ENCODE measurements at places on chromosomes 1 and 21. TPM values are rescaled to one million over a fixed set of nuclear protein-coding genes. Genes with fewer than 3 reads are reported as not detected.

KRTAP19-3 gene
- total RNA-seq: not detected

RPTN gene
- total RNA-seq: not detected

NR1I3 gene
- total RNA-seq: not detected

VHLL gene
- total RNA-seq: not detected

CR1L gene
- total RNA-seq: 0.22 TPM

SLC1A7 gene
- not detected for total RNA-seq

GRCh38 chr1:40860706-40861223 lies 1.4 kb downstream of the CITED4 start:
- H3K27me3 ChIP-seq: peaks cover 24% of the 10 kb centered on the region
- H3K36me3 ChIP-seq: no peaks in the 10 kb centered on the region
- H3K4me3 ChIP-seq: peak overlapping the region; percentile 32

DNA sequence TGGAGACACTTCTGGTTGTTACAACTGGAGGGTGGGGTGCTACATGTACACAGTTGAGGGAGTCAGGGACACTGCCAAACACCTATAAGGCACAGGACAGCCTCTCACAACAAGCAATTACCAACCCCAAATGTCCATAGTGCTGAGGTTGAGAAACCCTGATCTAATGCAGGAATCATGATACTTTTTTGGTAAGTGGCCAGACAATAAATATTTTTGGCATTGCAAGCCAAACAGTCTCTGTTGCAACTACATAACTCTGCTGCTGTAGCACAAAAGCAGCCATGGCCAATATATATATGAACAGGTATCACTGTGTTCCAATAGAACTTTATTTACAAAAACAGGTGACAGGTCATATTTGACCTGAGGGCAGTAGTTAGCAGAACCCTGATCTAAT lies 177.5 kb downstream of the ASTN1 start:
- no peaks in the 10 kb centered on the region for H3K36me3 ChIP-seq
- H3K4me3 ChIP-seq: no peak overlapping the region
- no peaks in the 10 kb centered on the region for H3K27me3 ChIP-seq
- peak; percentile 85 for DNase-seq
- H3K27ac ChIP-seq: no peak overlapping the region

DNA sequence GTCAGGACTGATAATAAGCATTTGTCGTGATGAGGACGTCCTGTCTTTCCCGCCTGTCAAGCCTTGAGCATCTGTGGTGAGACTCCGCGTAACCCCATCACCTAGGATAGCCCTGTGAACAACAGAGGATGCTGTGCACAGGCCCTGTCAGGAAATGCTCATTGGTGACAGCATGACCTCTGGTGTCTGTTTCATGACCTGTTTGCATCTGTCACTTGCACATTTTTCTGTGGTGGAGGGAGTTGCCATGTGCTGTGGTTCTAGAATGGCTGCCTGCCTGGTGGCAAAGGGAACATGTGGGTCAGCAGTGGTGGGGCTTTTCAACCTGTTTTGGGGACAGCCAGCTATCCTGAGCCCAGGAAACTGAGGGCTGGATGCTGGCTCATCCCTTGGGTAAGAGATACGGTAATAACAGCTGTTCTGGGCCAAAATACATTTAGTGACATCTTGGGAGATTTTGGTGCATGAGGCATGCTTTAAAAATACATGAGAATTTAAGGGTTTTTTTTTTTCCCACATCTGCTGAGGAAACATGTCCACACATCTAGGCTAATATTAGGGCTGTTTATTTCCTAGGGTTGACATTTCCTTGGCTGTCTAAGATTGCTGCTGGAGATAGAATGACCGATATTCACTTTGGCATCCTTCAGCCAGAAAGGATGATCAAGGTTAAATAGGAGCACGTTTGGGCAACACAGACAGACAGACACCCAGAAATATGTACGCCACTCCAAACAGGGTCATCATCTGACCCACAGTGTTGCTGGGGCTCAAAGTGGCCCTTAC lies 52.9 kb downstream of the KCNC4 start:
- H3K4me1 ChIP-seq: peaks cover 26% of the 10 kb centered on the region
- peak overlapping the region; percentile 23 for H3K27ac ChIP-seq
- peak; percentile 25 for DNase-seq
- peaks cover 2% of the 10 kb centered on the region for H3K27me3 ChIP-seq
- H3K36me3 ChIP-seq: no peaks in the 10 kb centered on the region

- no peak overlapping the region for H3K27ac ChIP-seq
- H3K4me3 ChIP-seq: no peak overlapping the region
- no peaks in the 10 kb centered on the region for H3K27me3 ChIP-seq
- no peak for DNase-seq
- no peaks in the 10 kb centered on the region for H3K36me3 ChIP-seq
- no peaks in the 10 kb centered on the region for H3K4me1 ChIP-seq
Observed at GRCh38 chr1:192260076-192260475, 56.7 kb upstream of the RGS21 start.

DNA sequence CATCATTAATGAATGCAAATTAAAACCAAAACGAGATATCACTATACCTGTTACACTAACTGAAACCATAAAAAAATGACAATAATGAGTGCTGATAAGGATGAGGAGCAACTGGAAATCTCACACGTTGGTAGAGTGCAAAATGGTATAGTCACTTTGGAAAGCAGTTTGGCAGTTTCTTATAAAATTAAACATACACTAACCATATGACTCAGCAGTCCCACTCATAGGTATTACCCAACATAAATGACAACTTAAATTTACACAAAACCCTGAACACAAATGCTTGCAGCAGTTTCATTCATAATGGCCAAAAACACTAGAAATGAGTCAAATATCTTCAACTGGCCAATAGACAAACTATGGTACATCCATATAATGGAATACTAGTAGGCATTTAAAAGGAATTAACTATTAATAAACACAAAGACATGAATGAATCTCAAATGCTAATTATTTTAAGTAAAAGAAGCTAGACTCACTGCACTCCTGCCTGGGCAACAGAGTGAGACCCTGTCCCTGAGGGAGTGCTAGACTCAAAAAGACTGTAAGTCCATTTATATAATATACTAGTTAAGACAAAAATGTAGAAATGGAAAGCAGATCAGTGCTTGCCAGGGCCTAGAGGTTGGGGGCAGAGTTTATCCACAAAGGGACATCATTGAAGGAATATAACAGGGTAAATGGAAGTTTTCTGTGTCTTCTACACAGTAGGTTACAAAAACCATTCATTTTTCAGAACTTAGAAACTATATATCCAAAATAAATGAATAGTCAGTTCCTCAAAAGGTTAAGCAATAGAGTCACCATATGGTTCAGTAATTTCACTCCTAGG lies 77.4 kb downstream of the EIF4G3 start:
- no peak for DNase-seq
- H3K4me1 ChIP-seq: no peaks in the 10 kb centered on the region
- no peak overlapping the region for H3K4me3 ChIP-seq
- peaks cover 6% of the 10 kb centered on the region for H3K36me3 ChIP-seq
- H3K27ac ChIP-seq: no peak overlapping the region

DNA sequence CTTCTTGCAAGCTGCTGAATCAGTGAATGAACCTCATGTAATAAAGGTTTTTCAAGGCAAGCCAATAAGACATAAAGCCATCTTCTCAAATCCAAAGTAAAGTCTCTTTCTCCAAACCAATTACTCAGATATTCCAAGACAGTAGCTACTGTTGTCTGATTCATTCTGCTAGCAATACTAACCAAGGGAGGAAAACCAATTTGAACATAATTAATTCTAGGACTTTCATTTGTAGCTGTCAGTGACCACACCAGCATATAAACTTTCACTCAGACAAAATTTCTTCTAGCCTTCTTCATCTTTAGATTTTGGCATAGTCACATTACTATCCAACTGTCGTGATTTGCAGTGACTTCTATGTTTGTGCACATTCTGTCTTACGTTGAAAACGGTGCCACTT lies 10.5 kb upstream of the INTS3 start:
- no peak overlapping the region for H3K27ac ChIP-seq
- peaks cover 4% of the 10 kb centered on the region for H3K27me3 ChIP-seq
- H3K4me1 ChIP-seq: no peaks in the 10 kb centered on the region
- H3K36me3 ChIP-seq: no peaks in the 10 kb centered on the region
- H3K4me3 ChIP-seq: no peak overlapping the region
- DNase-seq: no peak

DNA sequence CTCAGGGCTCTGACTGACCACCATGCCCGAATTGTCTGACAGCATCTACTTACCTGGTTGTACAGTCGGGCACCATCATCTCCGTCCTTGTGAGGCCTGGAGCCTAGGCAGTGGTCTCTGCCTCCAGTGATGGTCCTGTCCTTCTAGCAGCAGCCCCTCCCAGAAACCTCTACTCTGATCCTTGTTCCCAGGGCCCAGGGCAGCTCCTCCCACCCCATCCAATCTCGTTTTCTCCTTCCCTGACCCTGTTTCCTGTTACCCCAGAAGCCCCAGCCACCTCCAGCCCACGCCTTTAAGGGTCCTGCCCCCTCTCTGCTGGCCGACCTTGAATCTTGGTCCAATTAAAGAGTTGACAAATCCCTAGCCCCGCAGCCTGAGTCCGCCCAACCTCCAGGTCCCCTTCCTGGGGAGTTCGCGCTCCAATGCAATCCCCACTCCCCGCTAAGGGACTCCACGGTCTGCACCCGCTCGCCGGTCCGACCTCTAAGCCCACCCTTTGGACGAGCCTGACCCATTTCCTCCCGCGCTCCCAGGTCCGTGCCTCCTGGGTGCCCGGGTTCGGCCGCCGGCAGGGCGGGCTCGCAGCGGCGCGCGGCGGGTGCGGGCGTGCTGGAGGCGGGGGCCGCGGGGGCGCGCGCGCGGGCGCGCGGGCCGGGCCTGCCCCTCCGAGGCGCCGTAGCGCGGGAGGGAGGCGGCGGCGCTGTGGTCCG lies at the start of gene B4GALT2:
TSS of gene B4GALT2 (plus strand) at position 660 of the 710 bp plus-strand sequence. CDS start 1,951 bp downstream, outside the sequence.
- peak within 1 kb of the TSS; percentile 59 for H3K27ac ChIP-seq
- H3K27me3 ChIP-seq: no peaks in the 10 kb centered on the region
- peaks cover 29% of the 10 kb centered on the region for H3K36me3 ChIP-seq

GRCh38 chr1:93328809-93329760 lies 16.6 kb upstream of the DR1 start:
- peaks cover 3% of the 10 kb centered on the region for H3K4me1 ChIP-seq
- H3K27me3 ChIP-seq: no peaks in the 10 kb centered on the region
- H3K36me3 ChIP-seq: no peaks in the 10 kb centered on the region
- H3K4me3 ChIP-seq: no peak overlapping the region
- no peak overlapping the region for H3K27ac ChIP-seq

DNA sequence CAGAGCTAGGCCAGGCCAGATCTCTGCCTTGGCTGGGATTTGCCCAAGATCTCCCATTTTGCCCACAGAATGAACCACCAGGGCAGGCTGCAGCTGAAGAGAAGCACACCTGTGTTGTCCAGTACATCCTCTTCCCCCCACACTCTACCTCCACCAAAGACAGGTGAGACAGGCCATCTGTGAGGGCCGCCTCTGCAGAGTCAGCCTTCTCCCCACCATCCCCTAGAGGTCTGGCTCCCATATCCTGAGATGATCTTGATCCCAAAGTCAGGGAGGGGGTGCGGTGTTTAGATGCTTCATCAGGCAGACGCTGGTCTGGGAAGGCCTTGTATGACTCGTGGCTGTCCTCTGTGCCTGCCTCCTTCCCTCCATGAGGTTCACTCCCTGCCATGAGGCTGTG lies 28.7 kb downstream of the HYI start:
- H3K36me3 ChIP-seq: peaks cover 98% of the 10 kb centered on the region
- H3K4me3 ChIP-seq: no peak overlapping the region
- no peaks in the 10 kb centered on the region for H3K4me1 ChIP-seq

DNA sequence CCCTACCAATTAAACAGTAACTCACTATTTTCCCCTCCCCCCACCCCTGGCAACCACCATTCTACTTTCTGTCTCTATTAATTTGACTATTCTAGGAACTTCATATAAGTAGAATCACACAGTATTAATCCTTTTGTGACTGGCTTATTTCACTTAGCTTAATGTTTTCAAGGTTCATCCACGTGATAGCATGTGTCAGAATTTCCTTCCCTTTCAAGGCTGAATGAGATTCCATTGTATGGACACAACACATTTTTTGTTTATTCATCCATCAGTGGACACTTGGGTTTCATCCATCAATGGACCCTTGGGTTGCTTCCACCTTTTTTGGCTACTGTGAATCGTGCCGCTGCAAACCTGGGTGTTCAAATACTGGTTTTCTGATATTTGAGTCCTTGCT lies 41.7 kb downstream of the EIF2D start:
- H3K4me3 ChIP-seq: no peak overlapping the region
- no peak for DNase-seq
- no peaks in the 10 kb centered on the region for H3K36me3 ChIP-seq
- H3K27me3 ChIP-seq: no peaks in the 10 kb centered on the region
- no peak overlapping the region for H3K27ac ChIP-seq

- no peak overlapping the region for H3K27ac ChIP-seq
- H3K4me1 ChIP-seq: no peaks in the 10 kb centered on the region
- H3K4me3 ChIP-seq: no peak overlapping the region
- no peaks in the 10 kb centered on the region for H3K27me3 ChIP-seq
- DNase-seq: no peak
- peaks cover 35% of the 10 kb centered on the region for H3K36me3 ChIP-seq
Observed at GRCh38 chr1:11027316-11027715, 14.9 kb downstream of the TARDBP start.

DNA sequence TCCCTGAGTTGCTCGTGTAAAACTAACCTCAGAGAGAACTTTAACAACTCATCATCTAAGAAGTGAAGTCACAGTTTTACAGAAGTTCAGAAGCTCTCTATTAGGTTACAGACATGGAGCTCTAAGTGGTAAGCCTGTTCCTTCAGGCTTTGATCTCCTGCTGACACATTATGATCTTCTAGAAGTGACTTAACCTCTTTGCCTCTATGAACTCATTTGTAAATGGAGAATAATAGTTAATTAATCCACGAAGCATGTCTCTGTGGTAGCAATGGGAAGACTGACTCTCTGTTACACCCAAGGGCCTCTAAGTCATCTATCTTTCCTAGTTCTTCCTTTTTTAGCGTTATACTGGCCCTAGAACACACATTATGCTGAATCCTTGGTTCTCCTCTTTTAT lies 157.9 kb upstream of the NRIP1 start:
- H3K4me3 ChIP-seq: no peak overlapping the region
- no peak for DNase-seq
- no peaks in the 10 kb centered on the region for H3K4me1 ChIP-seq

DNA sequence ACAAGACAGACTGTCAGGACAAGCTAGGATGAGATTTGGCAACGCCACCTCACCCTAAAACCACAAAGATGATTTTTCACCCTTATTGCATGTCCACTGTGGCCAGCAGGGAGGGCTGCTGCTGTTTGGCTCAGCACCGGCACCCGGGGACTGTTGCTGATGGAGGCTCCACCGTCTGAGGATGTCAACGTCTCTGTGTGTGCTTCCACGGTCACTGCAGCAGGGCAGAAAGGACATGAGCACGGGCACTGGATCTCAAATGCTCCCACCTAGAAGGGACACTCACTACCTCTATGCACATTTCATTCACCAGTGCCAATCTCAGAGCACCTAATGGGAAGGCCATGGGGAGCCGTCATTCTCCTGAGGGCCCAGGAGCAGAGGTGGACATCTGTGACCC lies 599.6 kb downstream of the PTPRU start:
- H3K27ac ChIP-seq: no peak overlapping the region
- peaks cover under 1% of the 10 kb centered on the region for H3K27me3 ChIP-seq
- no peak overlapping the region for H3K4me3 ChIP-seq
- no peak for DNase-seq
